ENCODE measurements at places on chromosomes 6 and 20.
A peak's percentile ranks its signal among the peaks of the same experiment; 100 is the strongest.

GRCh38 chr20:5535125-5535756 is 215.0 kb upstream of the SHLD1 start:
- no peak for DNase-seq

GRCh38 chr6:135440087-135440792 is 57.3 kb downstream of the AHI1 start:
- DNase-seq = no peak

DNA sequence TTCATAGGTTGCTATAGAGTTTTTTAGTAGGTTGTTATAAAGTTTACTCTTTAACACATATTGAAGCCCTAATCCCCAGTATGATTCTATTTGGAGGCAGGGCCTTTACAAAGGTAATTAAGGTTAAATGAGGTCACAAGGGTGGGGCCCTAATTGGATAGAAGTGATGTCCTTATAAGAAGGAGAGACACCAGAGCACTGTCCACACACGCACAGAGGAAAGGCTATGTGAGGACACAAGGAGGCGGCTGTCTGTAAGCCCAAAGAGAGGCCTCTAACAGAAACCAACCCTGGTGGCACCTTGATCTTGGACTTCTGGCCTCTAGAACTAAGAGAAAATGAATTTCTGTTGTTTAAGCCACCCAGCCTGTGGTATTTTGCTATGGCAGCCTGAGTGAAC is 98.5 kb downstream of the GJA10 start:
- DNase-seq = no peak

DNA sequence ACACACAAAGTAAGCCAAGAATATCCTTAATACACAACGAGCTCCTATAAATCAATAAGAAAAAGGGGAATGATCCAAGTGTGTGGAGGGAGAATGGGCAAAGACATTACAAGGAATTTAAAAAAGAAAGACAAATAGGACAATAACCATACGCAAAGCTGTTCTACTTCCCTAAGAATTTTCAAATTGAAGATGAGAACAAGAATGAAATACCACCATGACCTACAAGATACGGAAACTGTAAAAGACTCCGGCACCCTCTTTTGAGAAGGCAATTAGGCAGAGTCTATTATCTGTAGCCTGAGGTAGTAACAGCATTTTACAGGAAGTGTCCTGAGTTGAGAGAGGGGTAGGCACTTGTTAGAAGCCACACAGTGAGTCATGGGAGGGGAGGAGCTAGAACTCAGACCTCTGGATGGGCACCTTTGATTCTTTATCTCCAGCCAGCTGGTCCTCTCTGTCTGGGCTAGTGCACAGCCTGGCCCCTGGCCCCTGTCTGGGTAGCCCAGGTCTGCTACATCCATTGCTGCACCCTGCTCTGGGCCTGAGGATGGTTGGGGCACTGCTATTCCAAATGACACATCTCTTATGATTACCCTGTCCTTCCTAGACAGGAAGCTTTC is 15.3 kb downstream of the RSPO4 start:
- no peak for DNase-seq

- DNase-seq = no peak
Measured at GRCh38 chr6:107778265-107778664, 45.8 kb downstream of the SCML4 start.

DNA sequence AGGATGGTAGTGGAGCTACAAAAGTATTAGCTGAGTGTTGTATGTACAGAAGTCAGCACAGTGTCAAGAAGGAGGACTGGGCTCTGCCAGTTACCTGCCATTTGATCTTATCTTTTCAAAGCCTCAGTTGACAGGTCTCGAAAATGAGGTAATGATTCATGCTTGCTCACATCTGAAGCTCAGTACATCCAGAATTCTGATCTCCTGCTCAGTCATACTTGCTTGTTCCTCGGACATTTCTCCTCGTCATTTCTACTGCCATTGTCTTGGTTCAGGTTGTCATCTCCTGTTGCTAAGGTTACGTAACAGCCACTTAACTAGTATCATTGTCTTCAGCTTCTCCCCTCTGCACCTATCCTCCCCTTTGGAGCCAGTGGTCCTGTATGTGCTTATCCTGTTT is 89.5 kb downstream of the SLX4IP start:
- no peak for DNase-seq

- no peak for DNase-seq
Measured at GRCh38 chr6:100379386-100379785, 85.3 kb downstream of the SIM1 start.

DNA sequence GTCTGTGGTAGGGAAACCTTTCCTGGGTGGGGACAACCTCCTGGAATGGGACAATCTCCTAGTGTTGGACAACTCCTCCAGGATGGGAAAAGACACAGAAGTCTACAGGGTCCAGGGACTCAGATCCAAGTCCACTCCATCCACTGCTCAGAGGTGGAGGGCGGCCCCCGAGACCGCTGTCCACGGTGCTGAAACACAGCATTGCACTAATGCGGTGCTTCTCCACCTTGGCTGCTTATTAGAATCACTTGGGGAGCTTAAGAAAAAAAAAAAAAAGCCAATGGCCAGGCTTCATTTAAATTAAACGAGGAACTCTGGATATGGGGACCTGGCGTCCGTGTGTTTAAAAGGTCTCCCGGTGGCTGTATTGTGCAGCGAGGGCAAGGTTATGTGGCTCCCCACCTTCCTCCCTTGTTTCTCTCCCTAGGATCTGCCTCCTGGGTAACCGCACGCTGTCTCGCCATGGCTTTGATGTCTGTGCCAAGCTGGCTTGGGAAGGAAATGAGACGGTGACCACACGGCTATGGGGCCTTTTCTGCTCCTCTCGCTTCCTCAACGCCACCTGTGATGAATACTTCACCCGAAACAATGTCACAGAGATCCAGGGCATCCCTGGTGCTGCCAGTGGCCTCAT is 12.0 kb downstream of the SLC12A5 start:
- peak; percentile 49 for DNase-seq

DNA sequence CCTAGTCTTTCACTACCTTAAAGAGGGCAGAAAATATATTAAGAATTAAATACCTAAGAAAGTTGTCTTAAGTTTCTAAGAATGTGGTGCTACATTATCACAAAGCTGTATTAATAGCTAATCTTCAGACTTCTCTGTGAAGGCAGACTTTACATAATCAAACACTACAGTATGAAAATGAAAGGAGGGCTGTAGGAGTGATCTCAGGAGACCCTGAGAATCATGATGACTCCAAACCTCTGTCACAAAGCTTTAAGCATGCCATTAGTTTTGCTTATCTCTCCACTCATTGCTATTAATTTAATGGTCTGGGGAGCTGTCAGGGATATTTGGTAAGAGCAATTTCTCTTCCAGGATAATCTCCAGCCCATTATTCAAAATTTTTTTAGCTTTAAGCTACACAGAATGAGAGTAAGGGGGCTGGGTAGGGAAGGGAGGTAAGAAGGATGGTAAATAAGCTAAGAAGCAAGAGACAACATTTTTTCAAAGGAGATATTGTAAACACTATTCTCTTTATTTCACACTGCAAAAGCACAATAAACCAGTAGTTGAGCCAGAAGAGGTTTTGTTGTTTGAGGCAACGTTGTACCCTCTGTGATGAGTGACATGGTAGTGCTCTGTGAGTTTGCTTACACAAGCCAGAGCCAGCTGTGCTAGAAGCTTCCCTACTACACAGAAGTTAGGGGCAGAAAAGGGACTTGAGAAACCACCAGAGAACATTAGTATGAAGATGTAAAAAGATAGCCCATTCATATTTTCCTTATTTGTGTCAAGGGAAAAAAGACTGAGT is 258.8 kb downstream of the GMDS start:
- no peak for DNase-seq

GRCh38 chr6:161161889-161162624 is 111.8 kb downstream of the AGPAT4 start:
- no peak for DNase-seq

- DNase-seq = no peak
Measured at GRCh38 chr20:45897692-45898091, 6.6 kb downstream of the CTSA start.

DNA sequence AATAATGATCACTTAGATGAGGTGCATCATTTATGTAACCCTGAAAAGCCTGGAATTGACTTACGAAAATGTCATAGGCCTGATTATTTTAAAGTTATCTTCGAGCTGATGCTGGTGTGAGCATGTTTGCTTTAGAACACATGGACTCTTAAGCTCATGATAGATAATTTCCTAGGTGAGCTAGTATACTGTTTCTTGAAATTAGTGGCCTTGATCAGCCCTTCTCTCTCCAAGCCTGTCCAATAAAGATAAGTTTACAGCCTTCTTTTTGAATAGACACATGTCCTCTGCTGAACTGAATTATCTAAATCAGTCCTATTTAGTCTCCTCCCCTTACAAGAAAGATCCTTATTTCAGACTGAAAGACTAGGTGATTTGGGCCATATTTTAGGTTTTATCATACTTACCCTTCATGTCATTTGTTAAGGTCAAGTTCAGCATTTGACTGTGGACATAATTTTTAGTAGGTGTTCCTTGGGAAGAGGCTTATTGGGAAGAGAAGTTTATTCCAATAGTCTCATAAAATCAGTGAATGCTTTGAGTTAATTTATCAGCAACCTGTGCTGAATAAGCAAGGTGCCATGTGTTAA is 15.3 kb downstream of the FOXO3 start:
- no peak for DNase-seq

DNA sequence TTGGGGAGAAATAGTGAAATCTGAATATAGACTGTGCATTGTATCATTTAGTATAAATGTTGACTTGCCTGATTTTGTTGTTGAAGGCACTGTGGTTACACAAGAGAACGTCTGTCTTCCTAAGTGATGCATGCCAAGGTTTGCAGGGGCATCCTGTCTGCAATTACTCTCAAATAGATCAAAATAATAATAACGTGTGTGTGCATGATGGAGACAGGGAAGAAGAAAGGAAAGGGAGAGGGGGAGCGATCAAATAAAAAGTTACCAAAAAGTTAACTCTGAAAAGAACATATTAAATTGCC is 14.4 kb downstream of the PREX1 start:
- no peak for DNase-seq

DNA sequence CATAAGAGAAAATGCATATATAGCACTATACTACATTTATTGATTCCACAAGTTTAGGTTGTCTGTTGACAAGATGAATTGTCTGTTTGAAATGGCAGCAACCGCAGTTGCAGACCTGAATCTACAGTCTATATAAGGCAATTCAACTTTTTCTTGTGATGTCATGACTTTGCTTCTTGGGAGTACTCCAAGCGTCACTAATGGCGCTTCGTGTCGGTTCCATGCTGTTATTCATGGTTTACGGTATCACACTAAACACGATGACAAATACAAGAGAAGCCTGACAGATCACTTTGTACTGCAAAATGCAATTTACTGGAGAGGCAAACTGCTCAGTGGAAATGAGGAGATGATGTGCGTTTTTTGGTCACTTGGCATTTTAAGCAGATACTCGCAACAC is 280.3 kb upstream of the TCF21 start:
- DNase-seq = no peak

All from activated CD4-positive, alpha-beta T cell treated with anti-CD3 and anti-CD28 coated beads, Interleukin-2, amount 50 U/mL, for 1 hour (primary cell).